ENCODE measurements at places on chromosomes 7 and 10.

GRCh38 chr7:132546366-132547127 lies 29.7 kb downstream of the PLXNA4 start:
- DNase-seq: no peak

DNA sequence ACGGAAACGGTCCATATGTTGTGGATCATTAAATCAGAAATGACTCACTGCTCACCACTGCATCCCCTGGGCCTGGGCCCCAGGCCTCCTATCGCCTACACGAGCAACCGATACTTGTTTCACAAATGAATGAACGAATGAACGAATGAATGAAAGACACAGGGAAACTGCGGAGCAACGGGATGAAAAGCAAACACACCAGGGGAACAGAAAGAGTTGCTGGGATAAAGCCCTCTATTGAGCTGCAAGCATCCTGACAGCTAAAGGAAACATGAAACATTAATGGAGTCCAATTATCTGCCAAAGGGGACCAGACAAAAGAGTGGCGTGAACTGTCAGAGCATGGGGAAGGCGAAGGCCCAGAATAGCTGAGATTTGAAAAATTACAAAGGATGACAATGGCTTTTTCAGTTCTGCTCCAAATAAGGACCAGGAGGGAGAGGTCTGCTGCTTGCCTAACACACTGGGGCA lies 92.1 kb downstream of the GRB10 start:
- DNase-seq: no peak

- DNase-seq: no peak
Observed at GRCh38 chr7:151254316-151254715, 5.8 kb upstream of the SMARCD3 start.

DNA sequence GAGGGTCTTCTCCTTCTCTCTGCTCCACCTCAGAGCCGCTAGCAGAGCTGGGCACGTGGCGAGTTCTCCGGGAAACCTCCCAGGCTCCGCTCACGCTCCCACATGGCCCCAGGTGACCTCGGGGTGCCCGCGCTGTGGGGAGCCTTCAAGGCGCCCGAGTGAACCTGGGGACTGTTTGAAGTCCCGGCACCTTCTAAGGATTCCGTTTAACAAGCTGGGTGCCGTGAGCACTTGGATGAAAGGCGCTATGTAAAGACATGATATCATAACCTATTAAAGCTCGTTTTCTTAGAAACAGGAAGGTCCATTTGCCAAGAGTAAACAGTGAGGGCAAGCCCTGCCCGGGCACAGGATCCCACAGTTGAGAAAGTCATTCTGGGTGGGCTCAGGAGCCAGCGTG lies 15.8 kb upstream of the MYL10 start:
- no peak for DNase-seq

DNA sequence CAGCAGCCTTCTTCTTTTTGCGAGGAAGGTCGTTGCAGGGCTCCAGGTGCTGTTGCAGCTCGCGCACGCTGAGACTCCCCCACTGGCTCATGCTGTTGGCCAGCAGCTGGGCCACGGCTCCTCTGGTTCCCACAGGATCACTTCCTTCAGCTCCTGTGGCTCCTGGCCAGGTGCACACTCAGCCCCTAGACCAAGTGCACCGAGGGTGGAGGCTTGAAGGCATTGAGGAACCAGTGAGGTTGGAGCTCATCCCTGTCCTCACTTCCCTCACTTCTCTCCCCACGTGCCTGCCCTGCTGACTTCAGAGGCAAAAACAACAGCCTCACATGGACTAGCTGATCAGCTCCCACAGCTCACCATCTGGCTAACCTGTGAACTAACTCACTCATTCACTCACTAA lies 46.2 kb upstream of the ADRB1 start:
- no peak for DNase-seq
